KBM-7 (cell line): ENCODE measurements at places on chromosomes 2 and 18.
A peak's percentile ranks its signal among the peaks of the same experiment; 100 is the strongest.

- no peak for DNase-seq
Observed at GRCh38 chr2:174693344-174693743, 70.9 kb downstream of the CHRNA1 start.

DNA sequence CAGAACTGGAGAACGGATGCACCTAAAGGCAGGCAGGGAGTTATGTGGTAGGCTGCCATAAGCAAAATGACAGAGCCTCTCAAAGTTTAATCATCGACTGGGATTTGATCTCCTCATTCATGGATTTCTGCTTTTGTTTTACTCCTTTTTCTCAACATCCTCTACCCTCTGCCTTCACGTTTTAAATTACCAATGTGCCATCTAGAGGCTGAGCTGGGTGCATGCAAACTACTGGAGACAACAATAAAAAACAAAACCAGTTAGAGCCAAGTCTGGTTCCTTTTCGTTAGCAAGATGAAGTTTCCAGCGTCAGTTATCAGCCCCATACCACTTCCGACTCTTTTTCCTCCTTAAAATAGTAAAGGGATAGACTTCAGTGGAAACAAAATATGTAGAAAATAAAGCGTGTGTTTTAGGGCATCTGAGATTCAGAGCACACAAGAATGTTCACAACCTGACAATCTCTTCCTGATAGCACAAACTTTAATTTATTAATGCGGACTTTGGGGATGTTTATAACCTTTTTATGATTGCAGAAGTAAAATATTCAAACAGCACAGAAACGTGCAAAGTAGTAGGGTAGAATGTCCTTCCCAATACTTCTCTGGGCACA lies 117.0 kb downstream of the LAMA1 start:
- DNase-seq, result peak; percentile 7

DNA sequence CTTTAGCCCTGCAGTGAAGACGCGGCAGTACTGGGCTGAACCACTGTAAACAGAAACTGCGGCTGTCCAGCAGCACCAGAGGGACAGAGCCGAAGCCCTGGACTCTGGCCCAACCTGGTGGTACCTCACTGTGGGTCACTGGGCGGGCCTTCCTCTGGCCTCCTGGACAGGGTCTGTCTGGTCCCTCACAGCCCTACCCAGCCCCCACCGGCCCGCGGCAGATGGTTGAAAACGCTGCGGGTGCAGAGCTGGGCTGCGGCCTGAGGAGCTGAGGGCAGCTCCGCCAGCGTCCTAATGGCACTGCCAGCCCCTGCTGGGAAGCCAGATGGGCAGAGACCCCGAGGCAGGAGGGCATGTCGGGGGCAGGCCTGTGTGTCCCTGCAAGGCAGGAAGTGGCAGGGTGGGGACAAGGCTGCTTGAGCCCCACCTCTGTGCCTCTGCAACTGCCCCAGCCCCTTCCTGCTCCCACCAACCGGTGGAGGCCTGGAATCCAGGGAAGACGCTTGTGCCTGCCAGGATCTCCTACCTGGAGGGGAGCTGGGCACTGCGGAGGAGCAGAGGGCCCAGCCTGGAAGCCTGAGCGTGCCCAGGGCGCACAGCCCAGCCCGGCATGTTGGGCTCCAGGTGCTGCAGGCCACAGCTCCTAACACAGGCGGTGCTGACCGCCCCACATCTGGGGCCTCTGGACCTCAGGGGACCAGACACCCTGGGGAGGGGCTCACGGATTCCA lies 36.3 kb downstream of the HS6ST1 start:
- no peak for DNase-seq

- DNase-seq, result no peak
Observed at GRCh38 chr2:31429759-31430438, 15.4 kb upstream of the XDH start.

DNA sequence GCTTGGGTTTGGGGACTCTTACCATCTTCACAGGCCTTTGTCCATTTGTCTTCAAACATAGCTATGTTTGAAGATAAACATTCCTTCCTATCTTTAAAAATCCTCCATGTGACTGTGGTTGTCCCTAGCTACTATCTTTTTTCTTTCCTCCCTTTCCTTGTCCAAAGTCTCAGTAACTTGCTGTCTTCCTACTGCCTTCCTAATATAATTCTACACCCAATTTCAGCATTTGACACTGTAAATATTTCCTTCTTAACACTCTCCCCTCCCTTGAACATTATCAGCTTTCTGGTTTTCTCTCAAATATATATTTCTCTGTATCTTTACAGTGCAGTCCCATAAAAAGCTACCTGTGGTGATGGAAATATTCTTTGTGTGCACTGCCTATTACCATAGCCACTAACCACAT lies 5.3 kb upstream of the SP3 start:
- DNase-seq, result no peak

DNA sequence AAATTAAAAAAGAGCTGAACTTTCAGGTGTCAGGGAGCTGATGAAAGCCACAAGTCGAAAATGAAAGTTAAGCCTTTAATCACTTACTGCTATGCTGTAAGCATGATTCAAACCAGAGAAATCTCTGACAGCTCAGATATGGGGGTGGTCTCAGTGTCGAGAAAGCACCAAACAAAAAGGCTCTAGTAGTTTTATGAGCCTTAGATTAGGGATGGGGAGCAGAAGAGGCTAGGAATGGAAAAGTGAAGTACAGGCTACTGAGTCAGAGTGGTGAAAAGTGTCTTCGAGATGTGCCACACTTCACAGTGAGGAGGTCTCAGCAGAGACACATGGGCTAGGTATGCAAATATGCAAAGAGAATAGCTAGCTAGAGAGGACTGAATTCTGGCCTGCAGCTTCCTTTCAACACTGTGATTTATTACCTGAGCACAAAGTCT lies 482.2 kb downstream of the SPAG16 start:
- DNase-seq, result no peak

DNA sequence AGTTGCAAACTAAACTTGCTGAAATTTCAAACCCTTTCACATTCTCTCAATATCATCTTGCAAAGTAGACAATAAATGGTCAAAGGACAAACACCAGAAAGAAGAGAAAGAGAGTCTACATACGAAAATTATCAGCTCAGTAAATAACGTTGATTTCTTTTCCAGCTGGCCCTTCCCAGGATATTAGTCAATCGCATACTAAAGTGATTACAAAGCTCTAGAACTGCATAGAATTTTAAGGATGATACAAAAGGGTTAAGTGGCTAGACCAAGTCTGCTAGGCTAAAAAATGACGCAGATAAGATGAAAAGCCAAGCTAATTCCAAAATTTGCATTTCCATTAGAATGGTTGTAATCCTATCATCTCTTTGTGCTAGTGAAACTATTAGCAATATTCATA lies 405.7 kb downstream of the FBXO15 start:
- no peak for DNase-seq

DNA sequence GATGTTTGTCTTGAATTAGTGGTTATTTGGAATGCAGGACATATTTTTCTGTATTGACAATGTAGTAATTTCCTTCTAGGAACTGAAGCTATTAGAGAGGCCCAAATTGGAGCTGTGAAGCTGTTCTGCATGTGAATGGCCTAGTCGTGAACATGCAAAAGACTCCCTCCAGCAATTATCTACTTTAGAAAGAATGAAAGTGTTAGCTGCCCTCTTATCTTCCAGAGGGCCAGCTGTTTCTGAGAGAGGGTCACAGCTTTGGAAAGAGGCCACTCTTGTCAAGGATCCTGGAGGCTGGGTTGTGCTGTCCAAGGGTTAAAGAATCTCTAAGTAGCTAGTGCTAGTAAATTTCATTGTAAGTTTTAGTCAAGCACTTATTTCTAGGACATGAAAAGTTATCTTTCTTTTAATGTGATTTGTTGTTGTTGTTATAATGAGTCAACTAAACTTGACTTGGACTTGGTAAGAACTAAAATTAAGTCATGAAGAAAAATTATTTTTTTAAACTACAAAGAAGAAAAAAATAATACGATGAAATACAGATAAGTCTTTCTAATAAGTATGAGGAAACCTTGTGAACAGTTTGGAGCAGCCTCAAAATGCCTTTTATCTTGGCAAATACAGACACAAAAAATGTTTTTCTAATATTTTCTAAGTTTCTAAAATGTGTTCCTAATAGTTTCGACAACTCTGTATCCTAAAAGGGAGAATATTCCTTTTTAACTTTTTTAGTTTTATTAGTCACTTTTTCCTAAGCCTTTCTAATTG lies 36.8 kb downstream of the DPP4 start:
- no peak for DNase-seq

DNA sequence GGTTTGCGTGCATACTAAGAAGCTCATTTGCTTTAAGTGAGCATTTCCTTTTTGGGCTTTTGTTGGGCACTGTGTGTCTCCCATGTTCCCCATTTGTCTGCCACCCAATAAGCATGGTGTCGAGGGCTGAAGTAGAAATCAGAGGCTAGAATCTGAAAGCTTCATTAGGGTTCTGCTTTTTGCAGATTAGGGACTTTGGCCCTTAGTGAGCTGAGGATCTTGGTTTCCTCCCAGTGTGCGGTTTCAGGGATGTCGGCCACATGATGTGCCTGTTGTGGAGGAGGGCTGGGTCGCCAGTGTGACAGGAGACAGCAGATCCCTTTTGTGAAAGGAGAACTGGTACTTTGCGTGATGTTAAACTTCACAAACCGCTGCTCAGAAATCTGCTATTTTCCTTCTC lies 41.1 kb downstream of the PLEKHB2 start:
- DNase-seq, result peak; percentile 97

GRCh38 chr2:102841107-102841840 lies 79.4 kb downstream of the TMEM182 start:
- DNase-seq, result peak; percentile 77

DNA sequence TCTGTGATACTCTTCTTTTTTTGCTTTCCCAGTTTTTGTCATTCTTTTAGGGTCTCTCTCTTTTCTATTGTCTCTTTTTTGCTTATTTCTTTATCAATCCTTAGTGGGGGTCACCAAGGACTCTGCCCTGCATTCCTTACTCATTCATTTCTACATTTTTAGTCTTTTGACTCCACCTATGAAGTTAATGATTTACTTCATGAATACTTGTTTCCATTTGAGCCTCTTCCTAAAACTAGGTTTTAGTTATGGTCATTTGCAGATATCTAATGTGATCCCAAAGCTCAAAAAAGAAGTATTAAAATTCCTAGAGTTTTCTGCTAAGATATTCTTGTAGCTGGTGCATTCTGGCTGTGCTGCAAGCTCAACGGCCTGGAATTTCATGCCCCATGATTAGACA lies 149.3 kb upstream of the AQP4 start:
- DNase-seq, result no peak

DNA sequence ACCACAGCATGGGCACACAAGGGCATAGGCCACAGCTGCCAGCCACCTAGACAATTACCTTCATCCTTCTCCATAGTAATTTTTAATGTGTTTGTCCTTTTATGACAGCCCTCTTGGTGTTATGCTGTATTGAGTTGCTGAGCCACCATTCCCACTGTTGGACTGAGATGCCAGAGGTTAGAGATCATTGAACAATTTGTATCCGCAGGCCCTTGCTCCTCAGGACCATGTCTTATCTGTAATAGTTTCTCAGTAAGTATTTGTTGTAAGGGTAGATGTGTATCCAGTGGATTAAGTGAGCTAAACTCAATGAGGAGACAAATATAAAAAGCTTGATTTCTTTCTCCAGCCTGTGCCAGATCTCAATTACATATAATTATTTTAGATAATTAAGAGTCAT lies 832.8 kb upstream of the ID2 start:
- DNase-seq, result no peak

DNA sequence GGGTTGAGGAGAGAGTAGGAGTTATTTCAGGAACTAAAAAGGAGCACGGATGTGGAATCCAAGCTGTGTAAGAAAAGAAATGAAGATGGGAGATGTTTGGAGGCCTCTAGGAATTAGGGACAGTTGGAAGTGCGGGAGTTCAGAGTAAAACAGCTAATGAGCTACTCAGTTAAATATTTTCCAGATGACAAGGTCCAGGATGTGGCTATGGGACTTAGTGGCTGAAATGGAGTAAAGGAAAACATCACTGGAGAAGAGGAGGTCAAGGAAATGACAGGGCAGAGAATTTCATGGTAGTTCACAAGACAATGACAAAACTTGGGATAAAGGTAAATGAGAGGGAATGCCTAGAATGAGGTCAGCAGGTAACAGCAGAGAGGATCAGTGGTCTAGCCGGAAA lies 13.0 kb downstream of the GPR155 start:
- DNase-seq, result no peak
